ENCODE measurements at places on chromosomes 1 and 21. TPM values are rescaled to one million over a fixed set of nuclear protein-coding genes. Genes with fewer than 3 reads are reported as not detected.

GRCh38 chr1:47661040-47661439, 223.2 kb downstream of the FOXD2 start:
- no peak overlapping the region for H3K27ac ChIP-seq
- no peak for DNase-seq

- H3K4me3 ChIP-seq = no peak overlapping the region
- peaks cover 7% of the 10 kb centered on the region for H3K27me3 ChIP-seq
- H3K27ac ChIP-seq = no peak overlapping the region
- DNase-seq = no peak
- H3K4me1 ChIP-seq = peaks cover 16% of the 10 kb centered on the region
- no peaks in the 10 kb centered on the region for H3K36me3 ChIP-seq
These were observed 39.6 kb upstream of the ADARB1 start for GRCh38 chr21:45034556-45035476.

- H3K27ac ChIP-seq = no peak overlapping the region
- no peaks in the 10 kb centered on the region for H3K36me3 ChIP-seq
These were observed 18.4 kb upstream of the CDCA8 start for GRCh38 chr1:37673920-37674319.

- no peaks in the 10 kb centered on the region for H3K27me3 ChIP-seq
- H3K27ac ChIP-seq = no peak overlapping the region
- no peak overlapping the region for H3K4me3 ChIP-seq
- no peaks in the 10 kb centered on the region for H3K36me3 ChIP-seq
- DNase-seq = no peak
- peaks cover 17% of the 10 kb centered on the region for H3K4me1 ChIP-seq
These were observed 45.4 kb downstream of the ELAPOR1 start for GRCh38 chr1:109159326-109159725.

DNA sequence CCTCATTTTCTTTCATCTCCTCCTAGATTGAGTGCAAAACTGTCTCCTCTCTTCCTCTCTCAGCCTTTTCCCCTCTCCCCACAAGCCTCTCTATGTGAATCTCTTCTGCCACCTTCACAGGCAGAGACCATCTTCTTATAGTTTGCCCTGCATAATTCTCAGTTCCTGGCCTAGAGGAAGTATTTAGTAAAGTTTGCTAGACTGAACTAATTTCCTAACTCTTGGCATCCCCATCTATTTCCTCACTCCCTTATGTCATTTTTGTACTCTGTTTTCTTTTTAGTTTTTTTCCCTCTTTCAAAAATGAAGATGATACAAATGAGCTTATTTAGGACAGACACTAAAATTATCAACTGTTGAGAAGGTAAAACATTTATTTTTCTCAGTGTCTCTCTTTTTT, 66.0 kb downstream of the XCL2 start:
- H3K27me3 ChIP-seq = peaks cover 2% of the 10 kb centered on the region
- no peak overlapping the region for H3K27ac ChIP-seq
- H3K4me1 ChIP-seq = no peaks in the 10 kb centered on the region
- H3K4me3 ChIP-seq = no peak overlapping the region
- no peak for DNase-seq

GRCh38 chr1:228279011-228279721, 71.3 kb downstream of the OBSCN start:
- peaks cover 10% of the 10 kb centered on the region for H3K36me3 ChIP-seq
- DNase-seq = peak; percentile 14
- H3K27ac ChIP-seq = no peak overlapping the region
- H3K27me3 ChIP-seq = no peaks in the 10 kb centered on the region
- peaks cover 8% of the 10 kb centered on the region for H3K4me1 ChIP-seq

DNA sequence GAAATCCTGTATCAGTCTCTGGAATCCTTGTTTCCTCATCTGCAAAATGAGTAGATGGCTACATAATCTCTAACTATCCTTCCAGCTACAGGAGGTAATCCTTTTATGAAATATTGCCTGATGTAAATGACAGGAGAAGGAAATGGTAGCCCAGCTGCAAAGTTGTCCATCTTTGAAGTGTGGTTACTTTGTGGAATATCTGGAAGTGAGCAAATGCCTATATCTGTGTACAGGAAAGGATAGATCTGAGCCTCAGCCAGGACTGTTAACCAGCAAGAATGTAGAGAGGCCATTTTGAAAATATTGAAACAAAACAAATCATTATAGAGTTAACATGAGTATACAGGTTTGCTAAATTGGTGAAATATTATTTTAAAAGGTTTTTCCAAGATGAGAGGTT, 74.8 kb upstream of the BMP8A start:
- H3K36me3 ChIP-seq = peaks cover 34% of the 10 kb centered on the region
- H3K27ac ChIP-seq = no peak overlapping the region
- H3K4me1 ChIP-seq = peaks cover 4% of the 10 kb centered on the region

DNA sequence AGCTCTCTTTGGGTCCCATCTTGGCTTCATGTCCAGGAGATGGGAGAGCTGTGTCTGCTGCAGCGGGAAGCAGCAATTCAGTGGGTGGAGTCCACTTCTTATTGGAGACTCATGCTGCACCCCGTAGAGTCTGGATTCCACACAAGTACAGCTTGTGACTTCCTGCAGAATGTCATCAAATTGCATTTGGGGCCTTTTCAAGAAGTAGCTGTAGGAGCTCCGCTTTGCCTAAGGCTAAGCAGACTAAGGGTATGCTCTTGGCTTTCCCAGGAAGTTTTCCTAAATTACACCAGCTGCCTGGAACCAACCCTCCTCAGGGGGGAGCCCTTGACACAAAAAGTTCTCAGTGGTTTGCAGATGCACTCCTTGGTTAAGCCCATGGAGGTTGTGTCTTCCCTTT, 5.7 kb upstream of the MOB3C start:
- H3K4me1 ChIP-seq = peaks cover 20% of the 10 kb centered on the region
- DNase-seq = no peak
- H3K36me3 ChIP-seq = no peaks in the 10 kb centered on the region
- no peak overlapping the region for H3K27ac ChIP-seq
- no peaks in the 10 kb centered on the region for H3K27me3 ChIP-seq

GRCh38 chr1:242008826-242009495, 10.1 kb upstream of the MAP1LC3C start:
- H3K36me3 ChIP-seq = no peaks in the 10 kb centered on the region
- no peak overlapping the region for H3K4me3 ChIP-seq
- no peaks in the 10 kb centered on the region for H3K4me1 ChIP-seq
- H3K27ac ChIP-seq = no peak overlapping the region

DNA sequence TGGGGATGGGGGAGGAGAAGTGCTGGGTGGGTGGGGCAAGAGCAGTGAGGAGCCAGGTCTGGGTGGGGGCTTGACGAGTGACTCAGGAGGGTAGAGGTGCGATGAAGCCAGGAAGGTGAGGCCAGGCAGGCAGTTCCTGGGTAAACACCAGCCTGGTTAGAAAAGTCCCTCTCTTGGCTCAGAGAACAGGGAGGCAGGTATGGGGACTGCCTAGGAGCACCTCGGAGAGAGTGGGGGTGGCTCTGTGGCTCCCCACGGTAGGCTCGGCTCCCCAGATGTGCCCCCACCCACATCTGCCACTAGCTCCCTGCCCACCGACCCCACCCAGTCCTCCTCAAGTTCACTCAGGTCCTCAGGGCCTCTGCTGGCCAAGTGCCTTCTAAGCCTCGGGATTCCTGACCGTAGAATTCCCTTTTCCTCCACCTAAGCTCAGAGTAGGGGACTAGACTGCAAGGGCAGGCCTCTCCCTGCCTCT, 1.2 kb downstream of the HSPG2 start:
- peaks cover 26% of the 10 kb centered on the region for H3K27me3 ChIP-seq
- no peak overlapping the region for H3K27ac ChIP-seq
- no peak for DNase-seq
- peaks cover 7% of the 10 kb centered on the region for H3K4me1 ChIP-seq
- H3K36me3 ChIP-seq = peaks cover 1% of the 10 kb centered on the region

GRCh38 chr1:238767321-238767720, 619.0 kb upstream of the CHRM3 start:
- no peak overlapping the region for H3K27ac ChIP-seq
- H3K27me3 ChIP-seq = no peaks in the 10 kb centered on the region
- no peak for DNase-seq
- no peaks in the 10 kb centered on the region for H3K36me3 ChIP-seq

GRCh38 chr1:8024329-8024728, 1.8 kb downstream of the ERRFI1 start:
- DNase-seq = no peak
- H3K4me1 ChIP-seq = peaks cover 15% of the 10 kb centered on the region
- no peak overlapping the region for H3K4me3 ChIP-seq
- peaks cover 15% of the 10 kb centered on the region for H3K27me3 ChIP-seq
- no peak overlapping the region for H3K27ac ChIP-seq

DNA sequence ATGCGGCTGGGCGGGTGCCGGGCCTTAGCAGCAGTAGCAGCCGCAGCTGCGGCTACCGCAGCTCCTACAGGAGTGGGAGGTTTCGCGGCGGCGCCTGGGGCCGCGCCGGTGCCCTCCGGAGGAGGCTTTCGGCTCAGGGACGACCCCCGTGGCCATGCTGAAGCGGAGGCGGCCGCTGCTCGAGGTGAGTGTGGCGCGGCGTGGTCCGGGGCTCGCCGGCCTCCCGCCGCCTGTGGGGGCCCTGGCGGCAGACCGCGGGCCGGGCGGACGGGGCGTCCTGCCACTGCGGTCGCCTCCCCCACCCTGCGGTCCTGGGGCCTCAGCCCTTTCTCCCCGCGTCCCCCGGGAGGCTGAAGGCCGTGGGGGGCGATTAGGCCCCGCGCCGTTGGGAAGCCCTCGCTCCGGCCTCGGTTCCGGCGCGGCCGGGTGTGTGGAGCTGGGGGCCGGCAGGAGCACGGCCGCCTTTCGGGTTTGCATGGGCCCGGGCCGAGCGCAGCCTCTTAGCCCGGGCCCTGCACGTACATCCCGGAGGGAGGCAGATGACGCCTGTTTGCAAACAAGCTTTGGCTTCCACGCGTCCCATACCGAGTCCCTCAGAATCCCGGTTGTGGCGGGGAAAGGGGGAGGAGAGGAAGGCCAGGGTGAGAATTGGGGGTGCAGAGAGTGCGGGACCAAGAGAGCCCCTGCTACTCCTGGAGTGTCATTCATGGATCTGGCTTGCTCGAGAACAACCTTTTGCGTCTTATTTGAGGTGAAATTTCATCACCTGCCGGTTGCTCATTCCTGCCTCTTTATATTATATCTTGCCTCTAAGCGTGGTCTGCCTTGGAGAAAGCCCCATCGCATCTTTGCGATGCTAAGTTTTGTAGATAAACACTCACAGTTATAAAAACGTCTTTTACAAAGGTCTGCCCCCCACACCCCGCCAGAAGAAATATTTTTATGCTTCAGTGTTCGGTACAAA, 613 bp downstream of the ZFYVE9 start:
- H3K4me3 ChIP-seq = peak overlapping the region; percentile 81
- DNase-seq = no peak
- H3K4me1 ChIP-seq = peaks cover 28% of the 10 kb centered on the region
- no peaks in the 10 kb centered on the region for H3K36me3 ChIP-seq
- peaks cover 18% of the 10 kb centered on the region for H3K27me3 ChIP-seq

GRCh38 chr1:67655581-67655980, 29.4 kb upstream of the GADD45A start:
- no peak overlapping the region for H3K4me3 ChIP-seq
- H3K36me3 ChIP-seq = no peaks in the 10 kb centered on the region
- no peaks in the 10 kb centered on the region for H3K4me1 ChIP-seq
- peaks cover 16% of the 10 kb centered on the region for H3K27me3 ChIP-seq
- no peak for DNase-seq
- H3K27ac ChIP-seq = no peak overlapping the region

DNA sequence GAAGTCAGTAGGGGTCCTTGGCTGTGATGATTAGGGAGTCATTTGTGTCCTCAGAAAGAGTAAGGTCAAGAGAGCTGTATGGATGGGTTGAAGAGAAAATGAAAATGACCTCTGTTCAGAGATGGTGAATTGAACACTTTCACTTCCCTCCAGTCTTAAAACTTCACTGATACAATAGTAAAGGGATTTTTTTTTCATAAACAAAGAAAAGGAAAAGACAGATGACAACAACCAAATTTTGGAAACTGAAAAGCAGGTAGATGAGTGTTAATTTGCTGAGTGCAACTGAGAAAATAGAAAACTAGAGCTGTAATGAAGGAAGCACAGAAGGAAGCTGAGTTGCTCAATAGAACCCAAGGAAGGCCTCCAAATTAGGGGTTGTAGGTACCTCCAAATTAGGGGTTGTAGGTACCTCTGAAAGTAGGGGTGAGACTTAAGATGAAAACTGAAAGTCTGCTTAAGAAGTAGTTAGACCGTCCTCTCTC, 14.8 kb upstream of the S1PR1 start:
- peak overlapping the region; percentile 87 for H3K27ac ChIP-seq
- no peaks in the 10 kb centered on the region for H3K36me3 ChIP-seq
- no peak for DNase-seq

GRCh38 chr1:200437556-200438203, 27.8 kb upstream of the ZNF281 start:
- H3K27me3 ChIP-seq = no peaks in the 10 kb centered on the region
- H3K27ac ChIP-seq = peak overlapping the region; percentile 16
- H3K4me1 ChIP-seq = peaks cover 7% of the 10 kb centered on the region
- H3K36me3 ChIP-seq = no peaks in the 10 kb centered on the region
- peak overlapping the region; percentile 73 for H3K4me3 ChIP-seq

GRCh38 chr1:67427947-67428346, 2.3 kb downstream of the SERBP1 start:
- H3K36me3 ChIP-seq = peaks cover 75% of the 10 kb centered on the region
- H3K4me3 ChIP-seq = peak overlapping the region; percentile 98
- DNase-seq = no peak
- H3K27ac ChIP-seq = peak overlapping the region; percentile 46

- no peaks in the 10 kb centered on the region for H3K4me1 ChIP-seq
- no peak overlapping the region for H3K27ac ChIP-seq
- peaks cover 8% of the 10 kb centered on the region for H3K27me3 ChIP-seq
- no peak overlapping the region for H3K4me3 ChIP-seq
These were observed 993 bp upstream of the PROK1 start for GRCh38 chr1:110449661-110450651.

- H3K4me3 ChIP-seq = no peak overlapping the region
- H3K27ac ChIP-seq = no peak overlapping the region
- no peak for DNase-seq
- H3K36me3 ChIP-seq = no peaks in the 10 kb centered on the region
These were observed 108.3 kb downstream of the ETS2 start for GRCh38 chr21:38913893-38914527.

GRCh38 chr1:227823537-227823936, 8.1 kb downstream of the PRSS38 start:
- H3K36me3 ChIP-seq = no peaks in the 10 kb centered on the region
- H3K27me3 ChIP-seq = peaks cover 13% of the 10 kb centered on the region
- H3K27ac ChIP-seq = no peak overlapping the region
- no peak overlapping the region for H3K4me3 ChIP-seq
- no peak for DNase-seq

AKIRIN1 gene
- total RNA-seq = 57.3 TPM

AADACL3 gene
- not detected for total RNA-seq

CFHR5 gene
- not detected for total RNA-seq

S100A7 gene
- not detected for total RNA-seq

SMAP2 gene
- total RNA-seq = 202 TPM

CASP9 gene
- 15.7 TPM for total RNA-seq

KMO gene
- total RNA-seq = 53.6 TPM

ENAH gene
- 1.2 TPM for total RNA-seq

OVAAL gene
- not detected for total RNA-seq

All from activated B cell treated with CpG ODN at 0.5 μM for 24 hours (primary cell).